ENCODE measurements at places on chromosomes 7 and 10.

DNA sequence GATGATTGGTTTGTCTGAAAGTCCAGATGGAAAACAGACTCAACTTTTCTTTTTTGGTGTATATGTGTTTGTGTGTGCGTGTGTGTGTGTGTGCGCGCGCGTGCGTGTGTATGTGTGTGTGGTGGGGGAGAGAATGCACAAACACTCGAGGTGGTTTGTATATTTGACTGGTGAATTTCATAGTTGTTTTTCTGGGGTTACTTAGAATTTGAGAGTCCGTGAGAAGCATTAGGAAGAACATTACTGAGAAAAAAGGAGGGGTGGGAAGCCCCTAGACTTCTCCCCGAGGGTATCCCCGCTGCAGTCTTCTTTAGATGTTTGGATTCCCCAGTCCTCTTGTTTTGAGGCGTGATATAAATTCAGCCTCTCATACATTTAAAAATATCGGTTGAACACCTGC is 6.0 kb downstream of the CAMK1D start:
- DNase-seq = no peak

GRCh38 chr7:151484971-151485707 is 34.6 kb downstream of the RHEB start:
- DNase-seq = no peak

DNA sequence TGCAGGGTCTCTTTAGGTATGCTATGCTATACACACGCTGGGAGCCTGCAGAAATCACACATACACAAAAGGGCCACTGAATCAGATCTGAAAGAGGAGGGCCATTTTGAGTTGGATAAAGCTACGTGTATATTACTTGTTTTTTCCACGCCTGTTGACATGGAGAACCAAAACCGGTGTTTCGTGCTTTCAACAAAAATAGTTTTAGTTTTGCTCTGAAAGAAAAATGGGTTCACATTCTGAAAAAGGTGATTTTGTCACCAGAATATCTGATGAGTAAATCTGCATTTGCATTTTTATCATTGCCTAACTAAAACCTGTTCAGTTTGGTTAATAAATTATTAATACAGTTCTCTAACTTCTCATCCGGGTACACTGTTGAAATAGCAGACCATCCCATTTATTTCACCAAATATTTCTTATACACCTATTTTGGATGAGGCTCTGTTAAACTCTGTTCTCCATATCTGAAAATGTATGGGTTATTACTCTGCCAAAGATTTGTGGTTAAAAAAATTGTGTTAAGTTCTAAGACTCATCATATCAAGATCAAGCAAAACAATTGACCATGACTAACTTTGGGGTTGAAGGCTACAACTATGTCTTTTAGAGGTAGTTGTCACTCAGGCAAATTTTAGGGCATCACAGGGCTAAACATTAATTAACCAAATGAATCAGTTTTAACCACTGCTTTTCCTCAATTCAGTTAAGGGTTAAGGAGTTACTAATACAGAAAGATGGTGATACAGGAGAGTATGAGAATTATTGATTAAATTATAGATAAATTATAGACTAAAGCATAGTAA is 101.2 kb upstream of the RPA3 start:
- DNase-seq = no peak

- no peak for DNase-seq
Observed at GRCh38 chr7:6436385-6436685, 11.4 kb downstream of the DAGLB start.

GRCh38 chr10:88254091-88254490 is 329.0 kb downstream of the RNLS start:
- DNase-seq = no peak

DNA sequence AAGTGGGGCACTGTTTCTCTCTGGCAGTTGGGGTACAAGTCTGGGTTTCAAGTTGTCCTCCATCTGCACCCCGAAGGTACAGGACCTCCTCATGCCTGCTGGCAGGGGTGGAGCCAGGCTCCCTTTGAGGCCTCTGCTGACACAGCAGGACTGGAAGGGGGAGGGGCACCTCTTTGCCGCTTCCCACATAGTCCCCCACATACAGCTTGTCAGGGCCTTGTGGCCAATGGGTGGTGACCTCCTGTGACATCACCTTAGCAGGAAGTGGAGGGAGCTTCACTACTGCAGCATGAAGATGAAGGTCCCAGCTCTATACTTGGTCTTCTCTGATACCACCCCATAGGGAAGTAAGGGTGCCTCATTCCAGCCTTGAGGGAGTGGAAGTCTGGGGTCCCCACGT is 167.8 kb downstream of the RAMP3 start:
- no peak for DNase-seq

DNA sequence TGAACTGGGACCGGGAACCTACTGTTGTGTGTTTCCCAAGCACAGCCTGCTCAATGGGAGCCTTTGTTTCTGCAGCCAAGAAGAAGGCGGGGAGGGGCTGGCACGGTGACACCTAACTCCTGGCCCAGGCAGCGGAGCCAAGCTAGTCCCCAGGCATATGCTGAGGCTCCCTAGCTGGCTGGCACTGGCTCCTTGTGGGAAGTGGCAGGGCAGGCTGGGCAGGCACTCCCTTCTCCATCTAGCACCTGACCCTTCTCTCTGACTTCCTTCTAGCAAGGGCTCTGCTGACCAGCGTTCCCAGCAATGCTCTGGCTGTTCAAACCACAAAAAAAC is 325.0 kb downstream of the PLXNA4 start:
- DNase-seq = no peak

DNA sequence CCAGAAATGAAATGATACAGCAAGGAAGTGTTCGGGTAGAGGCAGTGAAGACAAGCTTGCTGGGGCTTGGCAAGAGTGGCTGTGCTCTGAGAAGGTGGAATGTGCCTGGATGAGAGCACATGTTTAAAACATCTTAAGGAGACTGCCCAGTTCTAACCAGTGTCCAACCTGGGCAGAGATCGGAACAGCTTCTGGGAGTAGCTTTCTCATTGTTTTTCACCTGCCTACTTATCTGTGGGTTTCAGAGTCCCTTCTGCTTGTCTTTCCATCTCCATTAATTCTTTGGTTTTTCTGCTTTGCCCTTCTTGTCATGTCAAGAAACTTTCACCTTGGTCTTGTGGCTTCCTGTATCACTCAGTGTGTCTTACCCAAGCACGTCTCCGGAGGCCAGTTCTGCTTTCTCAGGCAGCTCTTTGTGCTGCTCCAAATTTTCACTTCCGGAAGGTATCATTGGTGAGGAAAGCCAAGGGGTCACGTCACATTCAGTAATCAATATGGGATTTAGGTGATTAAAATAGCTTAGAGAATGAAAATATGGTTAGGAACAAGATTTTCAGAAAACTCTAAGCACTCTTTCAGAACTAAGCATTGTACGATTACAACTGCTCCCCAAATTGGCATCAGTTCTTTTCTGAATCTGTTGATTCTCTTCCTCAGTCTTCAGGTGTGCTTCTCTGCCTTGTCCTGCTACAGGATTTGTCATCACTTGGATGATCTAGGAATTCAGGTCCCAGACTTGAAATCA is 5.5 kb upstream of the LAMB4 start:
- DNase-seq = peak; percentile 37

GRCh38 chr7:66182920-66183319 is 22.2 kb upstream of the TPST1 start:
- DNase-seq = no peak

DNA sequence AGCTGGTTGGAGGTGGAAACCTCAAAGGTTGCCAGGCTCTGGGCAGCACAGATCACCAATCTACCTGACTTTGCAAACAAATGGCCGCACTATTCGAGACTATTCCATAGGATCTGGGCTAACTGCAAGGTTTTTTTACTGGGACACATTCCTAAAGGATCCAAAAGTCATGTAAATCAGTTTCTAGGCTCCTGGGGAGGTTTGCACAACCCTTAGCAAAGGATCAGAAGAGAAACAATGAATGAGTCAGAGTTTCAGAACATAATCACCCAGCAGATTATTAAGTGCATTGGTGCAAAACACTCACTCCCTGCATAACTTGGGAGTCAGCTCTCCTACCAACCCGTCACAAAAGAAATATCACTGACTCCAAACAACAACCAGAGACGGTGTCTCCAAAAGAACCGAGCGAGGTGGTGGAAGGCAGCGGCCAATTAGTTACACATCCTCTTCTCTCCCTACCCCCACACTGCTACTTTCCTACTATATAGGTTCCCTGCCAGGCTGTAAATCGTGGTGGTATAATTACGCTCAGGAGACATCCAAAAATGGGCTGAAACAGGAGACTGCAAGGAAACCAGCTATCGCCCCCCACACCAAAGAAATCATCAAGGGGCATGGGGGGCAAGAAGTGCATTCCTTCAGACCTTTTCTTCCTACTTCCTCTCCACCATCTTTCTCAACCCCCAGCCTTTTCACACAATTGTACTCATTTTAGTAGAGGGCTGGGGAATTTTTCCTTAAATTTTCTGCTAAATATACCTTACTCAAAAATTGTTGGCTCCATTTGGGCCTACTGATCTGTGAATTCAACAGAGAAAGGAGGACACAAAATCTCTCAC is 3.2 kb downstream of the UBE2H start:
- DNase-seq = no peak

DNA sequence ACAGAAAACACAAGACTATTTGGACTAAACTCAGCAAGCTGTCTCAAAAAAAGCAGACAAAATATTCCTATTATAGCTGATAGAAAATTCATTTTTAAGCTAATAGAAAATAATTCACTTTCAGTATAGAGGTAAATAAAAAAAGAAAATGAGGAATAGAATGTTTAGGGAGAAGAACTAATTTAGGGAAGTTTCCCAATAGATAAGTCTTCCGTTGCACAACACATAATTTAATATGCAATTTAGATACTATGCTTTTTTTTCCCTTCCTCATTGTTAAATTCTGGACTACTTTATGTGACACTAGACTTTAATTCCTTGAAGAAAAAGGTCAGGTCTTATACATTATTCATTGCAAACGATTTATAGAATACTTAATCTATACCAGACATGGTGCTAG is 10.3 kb downstream of the PNPLA8 start:
- DNase-seq = no peak

DNA sequence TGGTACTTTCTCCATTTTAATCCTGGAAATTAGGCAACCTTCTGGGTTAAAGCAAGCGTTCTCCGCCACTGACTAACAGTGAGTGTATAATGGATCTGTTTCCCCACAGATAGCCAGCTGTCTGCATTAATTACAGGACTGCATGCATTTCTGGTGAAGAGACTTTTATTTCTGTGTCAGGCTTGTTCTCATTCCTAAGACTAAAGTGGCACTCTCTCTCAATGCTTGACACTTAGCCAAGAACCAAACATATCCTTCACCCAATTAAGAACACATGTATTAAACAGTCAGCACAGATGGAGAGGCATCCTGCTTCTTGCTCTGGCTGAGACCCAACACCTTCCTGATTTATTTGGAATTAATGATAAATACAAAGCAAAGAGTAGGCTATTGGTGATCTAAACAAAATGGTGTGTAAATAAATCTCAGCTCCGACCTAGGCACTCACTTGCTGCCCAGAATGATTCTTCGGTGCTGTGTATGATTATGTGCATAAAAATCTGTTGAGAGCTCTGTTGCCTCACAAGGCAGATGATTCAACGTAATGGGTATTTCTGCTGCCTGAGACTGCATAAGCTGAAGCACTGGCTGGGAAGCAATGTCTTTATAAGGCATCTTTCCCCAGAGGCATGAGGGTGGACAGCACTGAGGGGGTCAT is 16.8 kb downstream of the CALU start:
- DNase-seq = no peak

DNA sequence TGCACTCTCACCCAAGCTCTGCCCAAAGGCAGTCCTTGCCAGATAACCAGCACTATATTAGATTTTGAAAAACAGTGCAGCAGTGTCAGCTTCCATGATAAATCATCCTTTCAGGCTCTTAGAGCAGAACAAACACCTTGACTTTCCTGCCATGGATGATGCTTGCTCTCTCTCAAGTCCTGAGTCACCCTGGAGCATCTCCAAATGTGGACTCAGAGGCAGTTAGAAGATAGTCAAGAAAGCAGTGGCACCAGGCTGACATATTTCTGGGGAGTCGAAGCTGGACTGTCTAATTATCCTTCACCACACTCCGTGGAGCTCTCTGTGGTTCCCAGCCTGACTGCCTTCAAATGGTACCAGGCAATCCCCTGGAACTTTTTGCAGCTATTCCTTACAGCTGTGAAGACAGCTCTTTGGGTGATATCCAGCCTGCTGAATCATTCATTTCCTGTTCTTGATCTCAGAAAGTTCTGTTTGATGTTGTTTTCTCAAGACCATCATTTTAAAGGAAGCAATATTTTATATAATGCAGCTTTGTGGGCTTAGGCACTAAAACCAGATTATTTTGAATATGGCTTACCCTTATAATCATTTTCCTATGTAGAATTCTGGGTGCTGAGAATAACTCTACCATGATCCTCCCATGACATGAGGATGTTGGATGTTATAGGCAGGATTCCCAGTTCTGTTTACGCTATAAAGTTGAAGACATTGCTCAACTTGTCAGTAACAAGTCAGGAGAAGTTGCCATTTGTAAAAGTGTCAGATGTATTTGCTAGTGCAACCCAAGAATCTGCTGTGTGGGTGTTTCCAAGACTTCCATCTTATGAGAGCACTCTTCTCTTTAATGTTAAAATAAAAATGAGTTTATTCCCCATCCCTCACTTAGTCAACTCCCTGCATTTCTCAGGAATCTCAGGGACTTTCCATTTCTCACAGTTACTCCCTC is 233.8 kb downstream of the C7orf25 start:
- no peak for DNase-seq

GRCh38 chr7:32559480-32559879 is 64.2 kb downstream of the AVL9 start:
- DNase-seq = no peak

GRCh38 chr10:14653271-14654161 is 121.2 kb downstream of the FAM107B start:
- DNase-seq = no peak

GRCh38 chr7:128912281-128912680 is 1.8 kb upstream of the KCP start:
- no peak for DNase-seq

DNA sequence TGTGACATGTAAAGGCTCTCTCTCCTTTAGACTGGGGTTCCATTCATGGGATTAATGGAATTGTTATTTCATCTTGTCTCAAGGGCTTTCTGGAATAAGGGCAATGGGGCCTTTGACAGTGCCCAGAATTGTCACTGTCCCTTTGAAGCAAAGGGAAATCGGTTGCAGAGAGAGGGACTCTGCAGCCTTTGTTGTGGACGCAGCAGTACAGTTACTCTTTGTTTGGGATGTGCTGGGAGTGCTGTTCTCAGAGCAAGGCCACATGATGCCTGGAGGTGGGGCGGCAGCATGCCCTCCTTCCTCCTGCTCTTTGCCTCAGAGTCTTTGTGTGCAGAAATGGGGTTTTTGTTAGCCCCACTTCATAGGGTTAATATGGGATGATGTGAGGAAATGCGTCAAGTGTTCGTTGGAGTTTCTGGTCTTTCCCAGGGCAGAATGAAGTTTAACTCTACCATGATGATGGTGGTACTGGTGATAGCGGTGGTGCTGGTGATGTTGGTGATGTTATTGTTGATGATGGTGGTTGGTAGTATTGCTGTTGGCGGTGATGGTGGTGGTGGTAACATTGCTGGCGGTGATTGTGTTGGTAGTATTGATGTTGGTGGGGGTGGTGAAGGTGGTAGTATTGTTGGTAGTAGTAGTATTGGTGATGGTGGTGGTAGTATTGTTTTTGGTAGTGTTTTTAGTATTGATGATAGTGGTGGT is 45.3 kb downstream of the DOCK1 start:
- no peak for DNase-seq
